ENCODE measurements at places on chromosomes 11 and 22. TPM values are rescaled to one million over a fixed set of nuclear protein-coding genes. Genes with fewer than 3 reads are reported as not detected.

The KCNE3 gene
- 7.1 TPM for total RNA-seq

The ARCN1 gene
- total RNA-seq = 74.3 TPM

The RAB38 gene
- 4.2 TPM for total RNA-seq

The ACCSL gene
- total RNA-seq = not detected

The SLC22A25 gene
- not detected for total RNA-seq

DNA sequence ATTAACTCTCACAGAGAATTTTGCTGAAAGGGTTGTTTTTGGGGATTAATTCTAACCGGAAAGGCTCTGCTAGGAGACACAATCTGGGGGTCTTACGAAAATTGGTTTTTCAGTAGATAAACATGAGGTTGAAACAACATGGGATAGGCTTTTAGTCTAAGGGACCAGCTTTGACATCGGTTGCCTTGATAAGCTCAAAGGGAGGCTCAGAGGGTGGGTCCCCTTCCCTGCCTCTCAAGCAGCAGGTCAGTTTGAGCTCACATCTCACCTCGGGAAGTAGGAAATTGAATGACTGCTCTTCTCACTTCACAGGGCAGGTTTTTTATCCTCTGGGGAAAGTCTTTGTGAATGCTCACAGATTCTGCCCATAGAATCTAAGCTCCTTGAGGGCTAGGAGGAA lies 70.2 kb upstream of the KIRREL3 start:
- peaks cover 4% of the 10 kb centered on the region for H3K27me3 ChIP-seq
- H3K36me3 ChIP-seq = no peaks in the 10 kb centered on the region
- no peak overlapping the region for H3K4me3 ChIP-seq
- DNase-seq = no peak

GRCh38 chr11:121889931-121890330 lies 226.1 kb downstream of the BLID start:
- no peak for DNase-seq
- H3K27me3 ChIP-seq = no peaks in the 10 kb centered on the region

DNA sequence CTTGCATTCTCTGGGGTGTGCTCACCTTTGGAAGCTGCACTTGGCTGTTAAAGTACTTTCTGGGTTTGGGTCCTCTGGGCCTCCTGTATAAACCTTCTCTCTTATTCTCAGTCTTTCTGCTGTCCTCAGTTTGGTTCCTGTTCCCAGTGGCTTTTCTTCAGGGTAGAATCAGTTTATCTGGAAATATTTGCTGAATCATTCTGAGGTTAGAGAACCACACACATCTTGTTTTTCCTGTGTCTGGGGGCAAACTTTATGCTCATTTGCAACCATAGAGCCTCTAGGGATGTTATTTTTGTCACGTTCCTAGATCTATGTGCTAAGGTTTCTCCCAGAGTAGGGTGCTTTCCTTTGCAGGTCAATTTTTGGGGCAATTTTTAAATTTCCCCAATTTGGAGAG lies 224.3 kb upstream of the C11orf87 start:
- no peak overlapping the region for H3K4me3 ChIP-seq
- no peak overlapping the region for H3K27ac ChIP-seq
- H3K27me3 ChIP-seq = no peaks in the 10 kb centered on the region

DNA sequence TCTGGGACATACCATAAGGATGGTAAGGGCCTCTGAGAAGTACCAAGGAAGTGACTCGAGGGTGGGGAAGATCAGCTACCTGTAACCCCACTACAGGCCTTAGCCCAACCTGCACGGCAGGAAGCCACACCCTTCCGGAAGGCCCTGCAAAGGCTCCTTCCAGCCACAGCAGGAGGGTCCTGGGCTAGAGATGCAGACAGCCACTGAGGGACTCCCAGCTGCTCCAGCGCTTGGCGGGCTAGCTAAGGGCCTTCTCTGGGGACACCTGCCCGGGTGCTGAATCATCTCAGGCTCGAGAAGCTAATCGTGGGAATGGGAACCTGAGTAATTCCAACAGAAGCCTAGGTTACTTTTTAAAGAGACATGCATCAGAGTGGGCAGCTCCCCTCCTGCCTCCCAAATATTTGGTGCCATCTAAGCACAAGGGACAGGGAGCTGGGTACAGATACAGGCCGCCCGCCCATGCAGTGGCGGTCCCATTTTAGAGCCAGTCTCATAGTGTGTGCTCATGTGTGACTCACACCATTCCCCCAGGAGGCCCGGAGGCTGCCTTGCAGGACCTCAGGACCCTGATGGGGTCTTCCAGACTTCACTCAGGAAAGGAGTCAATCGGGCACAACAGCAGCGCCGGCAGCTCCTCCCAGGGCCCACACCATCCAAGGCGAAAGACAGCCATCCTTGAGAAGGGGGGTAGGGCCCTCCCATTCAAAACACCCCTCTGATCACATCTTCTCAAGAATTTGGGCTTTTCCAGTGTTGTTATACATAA lies 8.0 kb downstream of the MYH9 start:
- H3K4me3 ChIP-seq = no peak overlapping the region
- H3K36me3 ChIP-seq = no peaks in the 10 kb centered on the region
- H3K27ac ChIP-seq = peak overlapping the region; percentile 78
- DNase-seq = no peak
- H3K27me3 ChIP-seq = no peaks in the 10 kb centered on the region

DNA sequence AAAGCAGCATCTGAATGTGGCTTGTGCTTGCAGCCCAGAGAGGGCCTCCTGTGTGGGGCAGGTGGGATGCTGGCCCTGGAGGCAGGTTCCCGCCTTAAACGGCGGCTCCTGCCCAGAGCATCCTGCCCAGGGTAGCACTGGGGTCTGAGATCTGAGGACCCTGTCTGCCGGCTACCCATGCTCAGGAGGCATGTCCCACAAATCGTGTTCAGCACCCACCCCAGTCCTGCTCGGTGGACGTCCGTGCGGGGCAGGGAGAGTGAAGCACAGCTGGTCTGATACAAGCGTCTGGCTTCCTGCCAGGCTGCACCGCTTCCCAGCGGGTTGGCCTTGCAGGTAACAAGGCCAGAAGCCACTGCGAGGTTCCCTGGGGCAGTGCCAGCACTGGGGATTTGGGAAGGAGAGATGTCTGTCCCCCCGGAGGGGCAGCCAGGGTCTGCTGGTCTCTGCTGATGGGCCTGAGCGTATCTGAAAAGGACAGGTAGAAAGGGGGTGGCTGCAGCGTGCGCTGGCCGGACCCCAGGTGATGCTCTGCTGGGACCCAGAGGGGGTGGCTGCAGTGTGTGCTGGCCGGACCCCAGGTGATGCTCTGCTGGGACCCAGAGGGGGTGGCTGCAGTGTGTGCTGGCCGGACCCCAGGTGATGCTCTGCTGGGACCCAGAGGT lies 3.6 kb downstream of the TRABD start:
- H3K4me3 ChIP-seq = no peak overlapping the region
- H3K36me3 ChIP-seq = no peaks in the 10 kb centered on the region
- no peak for DNase-seq
- peaks cover 65% of the 10 kb centered on the region for H3K4me1 ChIP-seq
- H3K27me3 ChIP-seq = no peaks in the 10 kb centered on the region

GRCh38 chr22:20819471-20819870 lies 39.1 kb downstream of the PI4KA start:
- H3K4me3 ChIP-seq = no peak overlapping the region
- H3K27ac ChIP-seq = no peak overlapping the region
- H3K36me3 ChIP-seq = peaks cover 99% of the 10 kb centered on the region
- H3K4me1 ChIP-seq = no peaks in the 10 kb centered on the region

DNA sequence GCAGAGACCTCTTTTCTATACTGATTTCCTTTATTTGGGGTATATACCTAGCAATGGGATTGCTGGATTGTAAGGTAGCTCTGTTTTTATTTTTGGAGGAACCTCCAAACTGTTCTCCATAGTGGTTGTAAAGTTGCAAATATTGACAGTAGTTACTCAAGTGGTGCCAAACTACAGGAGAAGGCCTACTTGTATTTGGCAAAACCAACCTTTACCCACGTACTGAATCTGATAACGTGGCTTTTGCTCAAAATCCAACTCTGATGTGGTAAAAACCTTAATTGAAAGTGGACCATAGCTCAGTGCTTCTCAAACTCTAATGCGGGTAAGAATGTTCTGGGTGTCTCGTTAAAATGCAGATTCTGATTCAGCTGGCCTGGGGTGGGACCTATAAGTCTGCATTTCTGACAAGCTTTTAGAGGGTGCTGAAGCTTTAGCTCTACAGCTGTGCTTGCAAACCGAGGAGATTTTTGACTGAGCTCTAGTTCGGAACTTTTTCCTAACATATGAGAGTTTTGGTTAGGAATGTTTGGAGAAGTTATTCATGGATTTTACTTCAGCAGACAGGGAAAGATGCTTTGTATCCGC lies 69.8 kb downstream of the PACS1 start:
- H3K27ac ChIP-seq = no peak overlapping the region
- H3K4me1 ChIP-seq = no peaks in the 10 kb centered on the region
- no peak overlapping the region for H3K4me3 ChIP-seq
- no peaks in the 10 kb centered on the region for H3K36me3 ChIP-seq
- H3K27me3 ChIP-seq = no peaks in the 10 kb centered on the region

- no peak overlapping the region for H3K4me3 ChIP-seq
- H3K27me3 ChIP-seq = no peaks in the 10 kb centered on the region
- no peak overlapping the region for H3K27ac ChIP-seq
- no peaks in the 10 kb centered on the region for H3K36me3 ChIP-seq
These were observed 15.6 kb downstream of the MPPED1 start for GRCh38 chr22:43427296-43428004.

DNA sequence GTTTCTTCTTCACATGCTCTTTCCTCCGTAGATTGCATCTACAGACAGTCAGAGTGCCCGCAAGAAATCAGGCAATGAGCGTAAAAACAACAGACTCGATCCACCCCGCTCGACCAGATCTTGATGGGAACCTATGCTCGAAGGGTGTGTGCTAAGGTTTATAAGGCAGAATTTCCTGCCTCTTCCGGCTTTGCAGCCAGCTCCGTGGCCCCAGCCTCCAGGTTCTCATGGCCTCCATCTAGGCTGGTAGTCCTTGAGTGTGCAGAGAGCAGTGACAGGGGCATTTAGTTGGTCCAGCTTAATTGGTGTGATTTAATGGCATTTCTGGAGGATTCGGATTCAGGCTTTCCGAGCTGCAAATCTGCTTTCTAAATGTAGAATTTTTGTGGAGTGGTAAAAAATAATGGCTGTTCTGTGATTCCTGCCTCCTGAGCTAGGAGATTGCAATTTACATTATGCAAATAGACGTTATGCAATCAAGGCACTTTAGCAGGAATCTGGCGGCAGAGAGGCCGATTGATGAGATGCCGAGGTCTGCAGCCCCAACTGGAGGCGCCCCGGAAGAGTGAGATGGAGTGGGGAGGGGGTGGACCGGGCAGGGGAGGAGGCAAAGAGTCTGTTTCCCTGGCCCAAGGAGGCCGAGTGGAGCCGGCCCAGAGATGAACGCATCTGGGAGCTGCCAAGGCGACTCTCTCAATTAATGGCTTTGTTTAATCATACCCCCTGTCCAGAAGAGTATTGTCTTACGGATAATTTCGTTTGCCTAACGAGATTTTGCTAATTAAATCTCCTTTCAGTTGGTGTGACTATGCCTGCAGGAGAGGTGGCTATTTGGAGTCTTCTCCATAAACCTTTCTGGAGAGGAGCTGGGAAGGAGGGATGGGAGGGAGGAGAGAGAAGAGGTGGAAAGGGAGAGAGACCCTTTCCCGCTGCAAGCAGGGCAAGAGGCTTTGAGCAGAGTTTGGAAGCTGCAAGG lies 75.3 kb downstream of the PKNOX2 start:
- peaks cover 6% of the 10 kb centered on the region for H3K36me3 ChIP-seq
- peak overlapping the region; percentile 17 for H3K27ac ChIP-seq
- H3K4me1 ChIP-seq = peaks cover 41% of the 10 kb centered on the region
- no peak for DNase-seq

- no peak overlapping the region for H3K4me3 ChIP-seq
- H3K27me3 ChIP-seq = no peaks in the 10 kb centered on the region
- H3K27ac ChIP-seq = no peak overlapping the region
- DNase-seq = no peak
- H3K36me3 ChIP-seq = peaks cover 36% of the 10 kb centered on the region
These were observed 21.8 kb downstream of the ARFGAP2 start for GRCh38 chr11:47154616-47155570.

Measured in tibial nerve (tissue), 4 donors.